Astrocyte (in vitro differentiated cells and primary cell): ENCODE measurements at places on chromosomes 6 and 20. TPM values are rescaled to one million over a fixed set of nuclear protein-coding genes. Genes with fewer than 3 reads are reported as not detected.
A peak's percentile ranks its signal among the peaks of the same experiment; 100 is the strongest.

The SUMO4 gene
- total RNA-seq: 1.4 and 1.6 TPM in 2 replicates

The HSP90AB1 gene
- 859 and 914 TPM in 2 replicates for total RNA-seq

- no peaks in the 10 kb centered on the region for H3K36me3 ChIP-seq
- DNase-seq: peak; percentile 41
- H3K4me1 ChIP-seq: peaks cover 7% of the 10 kb centered on the region
- no peak overlapping the region for H3K4me3 ChIP-seq
- no peak overlapping the region for H3K27ac ChIP-seq
Observed at GRCh38 chr6:126064748-126065401, 78.5 kb downstream of the TRMT11 start.

DNA sequence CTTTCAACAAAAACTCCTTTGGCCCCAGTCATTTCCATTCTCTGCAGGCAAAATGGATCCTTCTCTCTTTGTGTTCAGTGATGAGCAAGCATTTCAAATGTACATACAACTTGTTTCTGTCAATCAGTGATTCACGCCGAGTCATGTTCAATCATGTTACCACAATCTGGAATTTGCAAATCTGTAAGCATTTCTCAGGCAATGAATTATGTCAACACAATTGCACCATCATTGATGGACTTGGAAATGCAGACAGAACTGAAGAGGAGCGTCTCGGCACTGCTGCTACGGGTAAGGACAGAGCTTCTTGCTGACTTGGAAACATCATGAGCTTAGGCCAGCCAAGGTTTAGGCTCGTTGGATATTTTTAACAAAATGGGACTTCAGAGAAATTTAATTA lies 132.8 kb upstream of the AGPAT4 start:
- H3K27me3 ChIP-seq: no peaks in the 10 kb centered on the region
- peak; percentile 91 for DNase-seq
- H3K27ac ChIP-seq: peak overlapping the region; percentile 50
- H3K4me3 ChIP-seq: no peak overlapping the region
- peaks cover 19% of the 10 kb centered on the region for H3K4me1 ChIP-seq

DNA sequence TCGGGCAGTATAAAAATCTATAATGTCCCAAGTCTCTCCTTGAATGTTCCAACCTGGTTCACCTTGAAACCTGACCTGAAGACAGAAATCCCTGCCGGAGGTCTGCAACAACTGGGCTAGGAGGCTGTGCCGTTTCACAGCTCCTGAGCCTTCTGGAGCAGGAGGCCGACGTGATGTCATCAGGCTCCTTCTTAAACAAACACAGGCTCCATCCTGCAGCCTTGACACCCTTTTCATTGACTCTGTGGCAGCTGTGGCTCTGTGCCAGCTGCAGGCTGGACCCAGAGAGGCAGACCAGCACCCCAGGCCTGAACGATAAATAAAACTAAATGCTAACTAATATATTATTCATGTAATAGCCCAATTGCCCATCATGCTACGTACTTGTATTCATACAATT lies 483.9 kb downstream of the CD83 start:
- no peak overlapping the region for H3K4me3 ChIP-seq
- no peaks in the 10 kb centered on the region for H3K27me3 ChIP-seq
- H3K27ac ChIP-seq: no peak overlapping the region
- no peaks in the 10 kb centered on the region for H3K4me1 ChIP-seq
- no peak for DNase-seq

- no peak overlapping the region for H3K27ac ChIP-seq
- H3K36me3 ChIP-seq: peaks cover 4% of the 10 kb centered on the region
- no peak for DNase-seq
- H3K4me3 ChIP-seq: no peak overlapping the region
- H3K4me1 ChIP-seq: no peaks in the 10 kb centered on the region
Observed at GRCh38 chr6:37334047-37334446, 19.7 kb upstream of the RNF8 start.

GRCh38 chr6:55281215-55281614 lies 46.1 kb upstream of the GFRAL start:
- no peaks in the 10 kb centered on the region for H3K4me1 ChIP-seq
- H3K27me3 ChIP-seq: no peaks in the 10 kb centered on the region
- H3K4me3 ChIP-seq: no peak overlapping the region
- no peak overlapping the region for H3K27ac ChIP-seq
- DNase-seq: no peak

DNA sequence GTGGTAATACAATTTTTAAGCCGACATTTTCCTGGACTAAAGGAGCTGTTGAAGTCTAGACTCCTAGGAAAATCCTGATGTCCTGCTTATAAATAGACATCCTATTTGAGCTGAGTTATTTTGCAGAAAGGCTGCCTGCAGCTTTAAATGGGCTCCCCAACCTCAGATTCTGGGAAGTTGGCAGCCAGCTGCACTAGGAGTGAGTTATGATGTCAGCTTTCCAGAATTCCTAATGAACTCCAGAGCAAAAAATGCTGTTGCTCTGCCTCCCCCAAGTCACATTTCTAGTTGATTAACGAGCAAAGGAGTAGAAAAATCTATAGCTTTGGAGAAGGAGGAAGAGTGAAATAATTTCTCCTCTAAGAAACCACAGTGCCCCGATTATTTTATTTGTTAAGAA lies 346.3 kb upstream of the SULF2 start:
- H3K36me3 ChIP-seq: no peaks in the 10 kb centered on the region
- DNase-seq: peak; percentile 90
- no peak overlapping the region for H3K27ac ChIP-seq
- H3K27me3 ChIP-seq: no peaks in the 10 kb centered on the region

- no peaks in the 10 kb centered on the region for H3K4me1 ChIP-seq
- H3K27me3 ChIP-seq: no peaks in the 10 kb centered on the region
- H3K4me3 ChIP-seq: no peak overlapping the region
- H3K36me3 ChIP-seq: no peaks in the 10 kb centered on the region
Observed at GRCh38 chr6:85388531-85388930, 61.4 kb upstream of the NT5E start.

GRCh38 chr6:3848380-3848779 lies 793 bp upstream of the FAM50B start:
- H3K4me3 ChIP-seq: peak overlapping the region; percentile 50
- DNase-seq: no peak
- peaks cover 19% of the 10 kb centered on the region for H3K4me1 ChIP-seq

GRCh38 chr6:11224252-11224965 lies 8.1 kb downstream of the NEDD9 start:
- no peak overlapping the region for H3K4me3 ChIP-seq
- H3K4me1 ChIP-seq: peaks cover 45% of the 10 kb centered on the region
- H3K27ac ChIP-seq: peak overlapping the region; percentile 69
- H3K36me3 ChIP-seq: peaks cover 8% of the 10 kb centered on the region
